Bone marrow (tissue), 2 donors: ENCODE measurements at places on chromosomes 3 and 15.

- DNase-seq, result no peak
Measured at GRCh38 chr15:74664028-74664616, 31.7 kb downstream of the EDC3 start.

DNA sequence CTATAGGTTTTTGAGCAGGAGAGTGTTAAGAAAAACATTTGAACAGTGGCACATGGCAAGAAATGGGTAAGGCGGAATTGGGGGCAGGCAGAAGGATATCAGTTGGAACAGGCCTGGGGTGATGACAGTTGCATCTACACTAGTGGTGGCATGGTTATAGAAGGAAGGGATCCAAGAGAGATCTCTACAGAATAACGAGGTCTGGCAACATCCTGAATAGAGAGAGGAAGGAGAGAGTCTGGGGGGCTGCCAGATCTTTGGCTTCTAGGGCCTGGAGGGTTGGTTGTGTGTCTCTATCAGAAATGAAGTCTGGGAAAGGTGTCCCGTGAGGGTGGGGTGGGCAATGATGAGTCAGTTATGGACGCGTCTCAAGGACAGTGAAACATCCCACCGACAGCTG lies 26.3 kb downstream of the FSTL1 start:
- DNase-seq, result no peak

- DNase-seq, result no peak
Measured at GRCh38 chr15:58444658-58445332, 13.0 kb downstream of the LIPC start.

- DNase-seq, result no peak
Measured at GRCh38 chr15:42491539-42492225, 741 bp upstream of the ZNF106 start.

- DNase-seq, result no peak
Measured at GRCh38 chr3:181718369-181718768, 6.6 kb downstream of the SOX2 start.

DNA sequence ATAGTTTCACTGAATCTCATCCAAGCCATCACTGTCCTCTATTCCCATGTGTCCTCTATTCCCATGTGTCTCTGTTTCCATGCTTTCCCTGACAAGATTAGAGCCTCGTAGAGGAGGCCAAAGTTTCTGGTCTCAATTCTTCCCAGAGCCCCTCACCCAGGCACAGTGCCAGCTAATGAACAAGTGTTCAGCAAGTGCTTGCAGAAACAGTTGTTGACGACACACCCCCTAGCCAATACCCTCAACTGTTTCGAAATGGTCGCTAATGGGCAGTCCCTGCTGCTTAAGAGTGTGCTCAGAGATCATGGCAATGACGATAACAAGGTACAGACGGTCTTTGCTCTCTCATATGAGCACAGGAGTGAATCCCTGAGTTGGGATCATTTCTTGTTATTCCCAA lies 73.4 kb downstream of the FAM174B start:
- DNase-seq, result no peak
